ENCODE measurements at places on chromosomes 5 and 9.

DNA sequence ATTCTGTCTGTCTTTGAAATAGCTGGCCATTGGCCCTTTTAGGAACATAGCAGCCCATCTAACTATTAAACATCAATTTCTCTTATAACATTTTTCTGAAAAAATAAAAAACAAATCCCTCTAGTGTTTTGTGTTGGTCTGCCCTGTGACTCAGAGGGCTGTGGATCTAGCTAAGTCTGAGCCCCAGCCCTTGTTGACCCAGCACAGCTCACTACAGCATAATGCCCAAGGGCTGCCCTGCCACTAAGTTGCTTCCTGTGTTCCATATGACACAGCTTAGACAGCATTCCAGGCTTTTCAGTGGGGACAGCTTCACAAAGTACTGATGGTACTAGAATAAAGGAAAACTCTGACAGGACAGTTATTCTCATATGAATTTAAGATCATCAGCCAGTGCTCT is 136.0 kb downstream of the SCAMP1 start:
- DNase-seq, result no peak

DNA sequence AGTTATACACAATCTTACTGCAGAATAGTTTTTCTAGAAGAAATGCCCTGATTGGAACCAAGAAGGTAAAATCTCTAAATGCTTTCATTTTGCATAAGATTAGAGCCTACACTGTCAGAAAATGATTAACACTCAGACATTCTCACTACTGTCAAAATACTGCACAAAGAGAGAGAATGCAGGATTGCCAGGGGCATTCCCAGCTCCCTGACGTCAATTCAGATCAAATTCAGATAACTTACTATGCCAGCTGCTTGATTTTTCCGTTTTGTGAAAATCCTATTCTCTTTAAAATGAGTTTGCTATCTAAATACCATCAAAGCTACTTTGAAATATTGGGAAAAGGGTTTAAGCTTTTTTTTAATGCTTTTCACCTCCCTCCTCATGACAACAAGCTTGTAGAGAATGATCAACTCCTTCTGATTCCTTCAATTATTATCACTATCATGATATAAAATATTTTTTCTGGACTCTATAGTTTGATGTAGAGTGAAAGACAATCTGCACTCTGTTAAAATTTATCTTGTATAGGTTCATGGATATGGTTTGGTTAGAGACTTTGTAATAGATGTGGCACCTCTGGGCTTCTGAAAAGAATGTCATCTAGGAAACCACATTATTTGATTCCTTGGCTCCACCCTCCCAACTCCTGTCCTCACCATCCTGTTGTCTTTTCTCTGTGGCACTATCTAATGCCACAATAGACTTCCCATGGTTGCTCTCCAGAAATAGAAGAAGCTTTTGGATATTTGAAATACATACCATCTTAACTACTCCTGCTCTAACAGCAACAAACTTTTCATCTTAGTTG is 407.7 kb downstream of the PDE4D start:
- no peak for DNase-seq

DNA sequence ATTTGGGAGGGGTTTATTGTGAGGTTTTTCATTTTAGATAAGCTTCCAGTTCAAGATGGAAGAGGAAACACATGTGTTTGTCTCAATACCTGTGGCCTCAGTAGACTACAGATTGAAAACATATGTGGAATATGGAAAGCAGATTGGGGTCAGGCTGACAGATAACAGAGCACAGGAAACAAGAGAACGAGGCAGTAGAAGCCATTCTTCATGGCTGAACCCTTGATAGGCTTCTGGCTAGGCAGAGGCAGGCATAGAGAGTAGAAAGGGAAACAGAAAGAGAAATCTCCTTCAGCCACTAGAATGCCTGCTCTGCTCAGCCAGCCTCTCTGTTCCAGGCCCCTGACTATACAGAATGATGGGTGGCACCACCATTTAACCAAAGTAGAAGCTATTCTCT is 152.5 kb downstream of the MUSK start:
- DNase-seq, result no peak

GRCh38 chr5:532521-533242 is 8.4 kb upstream of the SLC9A3 start:
- DNase-seq, result no peak

GRCh38 chr5:88459971-88460370 is 191.3 kb upstream of the TMEM161B start:
- DNase-seq, result no peak

- no peak for DNase-seq
These were observed 80.0 kb upstream of the ZSWIM6 start for GRCh38 chr5:61251874-61252642.

- no peak for DNase-seq
These were observed 540.5 kb upstream of the CDH18 start for GRCh38 chr5:20528471-20528870.

- peak; percentile 6 for DNase-seq
These were observed 325.1 kb upstream of the PRR16 start for GRCh38 chr5:120139039-120139438.

DNA sequence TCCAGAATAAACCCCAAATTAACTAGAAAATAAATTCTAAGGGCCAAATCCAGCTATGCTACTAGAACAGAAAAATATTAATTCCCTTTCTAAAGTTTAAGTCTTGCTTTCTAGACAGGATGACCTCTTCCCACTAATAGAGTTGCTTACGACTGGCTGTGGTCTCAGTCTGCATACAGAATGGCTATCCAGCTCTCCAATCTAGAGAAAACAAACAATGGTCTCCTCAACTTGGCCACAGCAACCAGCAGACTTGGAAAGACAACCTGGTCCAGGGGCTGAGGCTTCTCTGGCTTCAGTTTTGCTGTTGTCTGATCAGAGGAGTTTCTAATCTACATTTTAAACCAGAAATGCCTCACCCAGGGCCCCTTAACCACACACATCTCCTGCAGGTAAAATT is 28.9 kb downstream of the RASEF start:
- DNase-seq, result no peak

- DNase-seq, result no peak
These were observed 20.5 kb downstream of the CSF1R start for GRCh38 chr5:150065886-150066285.

DNA sequence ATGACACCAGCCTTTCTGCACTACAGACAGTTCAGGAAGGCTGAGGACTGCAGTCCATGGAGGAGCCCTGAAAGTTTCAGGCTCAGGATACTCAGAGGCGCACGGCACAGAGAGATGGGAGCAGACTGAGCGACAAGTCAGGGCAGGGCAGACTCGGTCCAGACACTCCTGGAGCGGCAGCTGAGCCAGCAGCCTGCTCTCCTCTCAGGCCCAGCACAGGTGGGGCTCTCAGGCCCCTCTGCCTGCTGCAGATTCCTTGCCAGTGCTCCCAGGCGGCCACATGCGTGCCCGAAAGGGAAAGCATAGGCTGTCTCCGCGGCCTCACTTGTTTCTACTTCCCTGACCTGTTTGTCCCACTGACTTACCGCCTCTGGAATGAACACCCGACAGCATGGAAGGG is 228.3 kb downstream of the IRX2 start:
- DNase-seq, result no peak

- DNase-seq, result no peak
These were observed 2.2 kb downstream of the INPP5E start for GRCh38 chr9:136437430-136437829.

DNA sequence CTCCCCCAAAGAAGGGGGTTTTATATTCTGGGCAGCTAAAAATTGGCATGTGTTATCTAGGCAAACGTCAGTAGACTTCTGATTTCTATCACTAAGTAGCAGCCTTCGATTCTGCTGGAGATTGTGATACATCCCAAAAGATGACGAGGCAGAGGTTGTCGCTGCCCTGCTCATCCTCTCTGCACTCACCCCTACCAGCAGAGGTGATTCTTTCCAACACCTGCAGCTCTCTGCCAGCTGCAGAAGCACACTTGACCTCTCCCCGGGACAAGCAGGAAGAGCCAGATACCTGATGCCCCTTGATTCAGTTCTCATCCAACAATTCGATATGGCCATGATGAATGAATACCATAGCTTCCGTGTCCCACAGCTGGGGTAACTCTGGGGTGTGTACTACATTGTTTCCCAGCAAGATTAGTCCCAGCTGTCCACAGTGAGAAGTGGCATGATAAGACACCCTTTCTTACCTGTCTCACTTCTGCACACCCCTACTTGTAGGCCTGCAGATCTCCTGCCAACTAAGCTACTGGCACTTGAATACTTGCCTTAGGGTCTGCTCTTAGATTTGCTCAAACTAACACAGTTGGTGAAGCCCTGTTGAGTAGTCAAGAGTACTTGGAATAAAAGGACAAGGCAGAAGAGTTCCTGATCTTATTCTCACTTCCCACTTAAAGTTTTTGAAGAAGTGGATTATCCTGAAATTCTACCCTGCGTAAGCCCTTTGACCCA is 37.6 kb upstream of the SMAD5 start:
- no peak for DNase-seq

- no peak for DNase-seq
These were observed 45.7 kb upstream of the FAM170A start for GRCh38 chr5:119583684-119584083.

GRCh38 chr5:50562694-50563093 is 103.7 kb upstream of the PARP8 start:
- DNase-seq, result no peak

DNA sequence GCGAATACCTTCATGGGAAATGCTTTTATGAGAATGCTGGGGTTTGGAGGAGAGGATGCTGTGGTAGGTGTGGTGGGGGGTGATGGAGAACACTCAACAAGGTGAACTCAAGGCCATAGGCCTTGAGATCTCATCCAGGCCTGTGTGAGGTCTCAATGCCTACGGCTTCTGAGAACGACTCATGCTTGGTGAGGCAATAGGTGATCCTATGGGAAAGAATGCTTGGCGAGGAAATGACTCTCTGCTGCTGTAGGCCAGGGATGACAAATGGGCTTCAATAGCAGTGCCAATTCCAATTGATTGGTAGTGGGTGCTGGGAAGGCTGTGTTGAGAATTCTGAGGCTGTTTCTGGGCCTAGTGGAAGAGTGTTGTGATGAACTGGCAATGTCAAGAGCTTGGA is 280.2 kb upstream of the CLINT1 start:
- no peak for DNase-seq

DNA sequence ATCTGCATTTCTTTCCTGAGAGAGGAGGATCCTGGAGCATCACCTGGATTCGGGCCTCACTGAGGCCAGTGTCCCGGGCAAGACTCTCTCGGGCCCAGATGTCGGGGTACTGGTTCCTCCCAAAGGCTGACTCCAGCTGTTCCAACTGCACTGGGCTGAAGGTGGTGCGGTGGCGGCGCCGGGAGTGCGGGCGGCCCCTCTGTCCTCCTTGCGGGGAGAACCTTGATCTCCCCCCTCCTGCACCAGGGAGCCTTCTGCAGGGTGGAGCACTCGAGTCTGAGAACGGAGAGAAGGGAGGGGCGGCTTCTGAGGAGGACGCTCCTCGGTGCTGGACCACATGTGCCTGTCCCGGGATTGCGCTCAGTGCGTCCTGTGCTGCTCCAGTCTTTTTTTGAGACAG is 2.0 kb downstream of the PROP1 start:
- no peak for DNase-seq

- no peak for DNase-seq
These were observed 297.3 kb downstream of the NR3C1 start for GRCh38 chr5:143106174-143106573.

GRCh38 chr9:96585426-96585825 is 34.2 kb downstream of the CDC14B start:
- no peak for DNase-seq

GRCh38 chr5:11062397-11062796 is 301.4 kb upstream of the DAP start:
- DNase-seq, result no peak

- no peak for DNase-seq
These were observed 101.7 kb upstream of the SARDH start for GRCh38 chr9:133839822-133840329.

GRCh38 chr5:116696366-116696765 is 121.7 kb upstream of the SEMA6A start:
- DNase-seq, result no peak

DNA sequence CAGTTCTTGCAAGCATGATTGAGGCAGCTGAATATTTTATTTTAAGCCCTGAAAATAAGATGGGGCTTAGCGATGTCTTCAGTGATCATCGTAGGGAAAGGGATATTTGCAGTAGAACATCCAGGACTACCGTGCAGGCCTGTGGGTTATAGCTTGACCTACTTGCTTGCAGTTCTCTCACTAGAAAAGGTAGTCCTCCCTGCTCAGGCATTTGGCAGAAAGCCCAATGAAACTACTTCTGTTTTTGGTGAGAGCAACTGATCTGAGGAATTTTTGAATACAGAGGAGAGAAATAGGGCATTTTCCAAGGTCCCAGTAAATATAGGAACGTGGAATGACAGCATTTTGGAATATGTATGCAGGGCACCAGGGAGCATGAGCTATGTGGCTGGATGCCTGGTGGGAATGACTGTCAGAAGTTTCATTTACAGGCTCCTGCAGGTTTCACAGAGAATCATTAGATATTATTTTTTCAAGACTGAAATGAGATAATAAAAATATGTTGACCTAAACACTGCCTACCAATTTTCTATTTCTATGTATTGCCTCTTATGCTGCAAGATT is 417.9 kb upstream of the ACTBL2 start:
- DNase-seq, result no peak

GRCh38 chr5:120684213-120684612 is 220.1 kb downstream of the PRR16 start:
- no peak for DNase-seq

- DNase-seq, result no peak
These were observed 2.9 kb downstream of the BOD1 start for GRCh38 chr5:173613433-173614159.

- no peak for DNase-seq
These were observed 57.1 kb upstream of the TESK1 start for GRCh38 chr9:35547889-35548418.

DNA sequence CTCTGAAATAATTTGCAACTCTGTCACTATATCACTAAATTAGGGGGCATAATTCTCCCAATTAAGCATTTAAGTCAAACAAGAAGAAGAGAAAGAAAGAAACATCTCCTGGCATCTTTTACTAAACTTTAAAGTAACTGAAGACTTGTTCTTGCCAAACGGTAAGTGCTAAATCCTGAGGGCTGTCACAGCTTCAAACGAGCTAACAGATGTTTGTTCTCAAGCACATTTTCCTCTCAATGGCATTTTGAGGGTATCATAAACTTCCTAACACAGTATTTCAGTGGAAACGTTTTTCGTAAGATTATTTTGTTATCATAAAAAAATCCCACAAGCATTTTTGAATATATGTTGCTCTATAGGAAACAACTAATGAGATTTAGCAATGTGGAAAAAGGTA is 169.5 kb upstream of the TAS2R1 start:
- DNase-seq, result no peak

DNA sequence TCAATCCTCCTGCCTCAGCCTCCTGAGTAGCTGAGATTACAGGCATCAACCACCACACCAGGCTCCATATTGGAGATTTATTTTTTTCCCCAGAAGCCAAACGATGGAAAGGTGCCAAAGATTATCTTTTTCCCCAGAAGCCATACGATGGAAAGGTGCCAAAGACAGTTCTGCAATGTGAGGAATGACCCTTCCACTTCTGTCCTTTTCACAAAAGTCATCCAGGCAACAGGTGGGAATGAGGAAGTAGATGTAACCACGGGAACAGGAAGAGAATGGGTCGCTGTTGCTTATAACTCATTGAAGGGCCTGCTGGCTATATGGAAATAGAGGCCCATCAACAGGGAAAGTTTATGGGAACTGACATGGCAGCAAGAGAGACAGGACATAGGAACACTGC is 233.7 kb upstream of the MSX2 start:
- DNase-seq, result no peak

Data from CD4-positive, alpha-beta T cell treated with Interferon alpha-2 for 1 hour (primary cell).